Left renal pelvis (tissue), 4 donors: ENCODE measurements at places on chromosomes 3 and 15.

DNA sequence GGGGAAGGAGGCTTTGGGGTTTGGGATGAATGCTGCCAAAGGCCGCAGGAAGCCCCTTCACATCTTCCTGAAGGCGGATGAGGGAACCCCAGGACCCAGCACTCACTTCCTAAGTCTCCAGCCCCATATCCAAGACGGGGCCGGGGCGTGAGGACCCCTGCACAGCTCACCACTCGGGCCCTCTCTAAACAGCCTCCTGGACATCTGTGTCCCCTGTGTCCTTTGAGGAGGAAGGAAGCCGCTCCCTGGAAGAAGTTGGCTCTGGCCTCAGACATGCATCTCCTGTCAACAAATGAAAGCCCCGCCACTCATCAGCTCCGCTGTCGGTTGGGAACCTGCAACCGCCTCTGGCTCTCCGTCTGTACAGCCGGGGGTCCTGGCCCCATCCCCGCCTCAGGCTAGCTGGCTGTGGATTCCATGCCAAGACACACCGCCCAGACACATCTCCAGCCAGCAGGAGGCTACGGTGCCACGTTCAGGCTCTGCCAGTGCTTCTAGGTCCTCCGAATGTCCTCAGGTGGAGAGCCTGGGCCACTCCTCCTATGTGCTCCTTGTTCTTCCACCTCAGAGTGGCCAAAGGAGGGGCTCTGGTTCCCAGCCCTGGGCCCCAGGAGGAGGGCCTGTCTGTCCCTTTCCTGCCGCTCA, 140.0 kb upstream of the MEF2A start:
- no peak for DNase-seq

GRCh38 chr3:135125171-135125801, 330.2 kb downstream of the EPHB1 start:
- peak; percentile 58 for DNase-seq

DNA sequence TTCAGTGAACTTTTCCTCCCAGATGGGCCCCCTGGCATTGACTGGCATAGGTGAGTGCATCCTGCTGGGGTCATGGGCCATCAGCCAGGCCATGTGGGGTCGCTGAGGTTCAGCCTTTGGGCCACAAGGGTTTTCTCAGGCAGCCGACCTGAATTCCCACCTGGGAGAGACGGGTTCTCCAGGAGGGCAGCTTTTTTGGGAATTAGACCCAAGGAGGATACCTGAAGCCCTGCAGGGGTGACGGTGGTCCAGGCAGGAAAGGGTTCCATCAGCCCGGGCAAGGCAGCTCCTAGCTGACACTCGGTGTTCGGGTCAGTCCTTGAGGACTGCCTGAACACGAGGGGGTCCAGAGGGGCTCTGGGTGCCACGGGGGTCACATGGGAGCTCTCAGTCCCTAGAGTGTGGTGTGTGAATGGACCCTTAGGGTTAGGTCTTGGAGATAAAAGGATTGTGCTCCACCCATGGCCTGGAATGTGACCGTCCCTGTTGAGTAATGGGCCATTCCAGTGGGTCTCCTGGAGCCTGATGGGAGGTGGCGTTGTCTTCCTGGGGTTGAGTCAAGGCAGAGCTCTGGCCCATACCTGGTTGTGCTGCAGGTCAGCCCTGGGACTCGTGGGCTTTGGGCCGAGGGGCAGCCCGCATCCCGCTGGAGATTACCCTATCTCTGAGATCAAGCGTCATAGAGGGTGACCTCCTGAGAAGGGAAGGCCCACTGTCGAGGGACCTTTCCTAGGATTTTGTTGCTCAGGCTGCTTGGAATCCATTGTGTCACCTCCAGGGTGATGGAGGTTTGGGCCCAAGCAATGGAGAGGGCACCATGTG, 192.8 kb downstream of the UBE3A start:
- DNase-seq: no peak

DNA sequence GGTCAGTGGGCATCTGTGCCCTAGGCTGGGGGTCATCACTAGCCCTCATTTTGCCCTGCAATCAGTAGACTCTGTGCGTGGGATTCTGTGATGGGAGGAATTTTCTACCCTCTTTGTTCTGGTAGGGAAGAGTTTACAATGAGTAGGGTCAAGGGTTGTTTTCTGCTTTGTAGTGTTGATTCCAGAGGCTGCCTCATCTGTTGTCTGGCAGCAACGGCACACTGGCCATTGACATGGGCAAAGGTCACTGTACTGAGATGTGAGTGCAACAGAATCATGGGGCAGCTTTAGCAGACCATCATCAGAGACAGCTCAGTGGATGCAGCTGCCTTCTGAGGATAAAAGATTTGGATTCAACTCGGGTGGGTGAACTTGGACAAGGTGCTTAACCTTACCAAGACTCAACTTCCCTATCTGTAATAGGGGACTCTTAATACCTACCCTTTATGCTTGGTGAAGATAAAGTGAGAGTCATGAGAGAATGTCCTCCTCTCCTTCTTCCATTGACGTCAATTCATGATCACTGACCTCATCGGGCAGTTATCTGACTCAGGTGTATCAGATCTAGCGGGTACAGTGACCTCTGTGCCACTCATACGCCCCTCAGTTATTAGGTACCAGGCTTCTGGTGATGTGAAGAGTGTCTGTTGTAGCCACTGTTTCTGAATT, 127.5 kb downstream of the RPLP1 start:
- DNase-seq: no peak

DNA sequence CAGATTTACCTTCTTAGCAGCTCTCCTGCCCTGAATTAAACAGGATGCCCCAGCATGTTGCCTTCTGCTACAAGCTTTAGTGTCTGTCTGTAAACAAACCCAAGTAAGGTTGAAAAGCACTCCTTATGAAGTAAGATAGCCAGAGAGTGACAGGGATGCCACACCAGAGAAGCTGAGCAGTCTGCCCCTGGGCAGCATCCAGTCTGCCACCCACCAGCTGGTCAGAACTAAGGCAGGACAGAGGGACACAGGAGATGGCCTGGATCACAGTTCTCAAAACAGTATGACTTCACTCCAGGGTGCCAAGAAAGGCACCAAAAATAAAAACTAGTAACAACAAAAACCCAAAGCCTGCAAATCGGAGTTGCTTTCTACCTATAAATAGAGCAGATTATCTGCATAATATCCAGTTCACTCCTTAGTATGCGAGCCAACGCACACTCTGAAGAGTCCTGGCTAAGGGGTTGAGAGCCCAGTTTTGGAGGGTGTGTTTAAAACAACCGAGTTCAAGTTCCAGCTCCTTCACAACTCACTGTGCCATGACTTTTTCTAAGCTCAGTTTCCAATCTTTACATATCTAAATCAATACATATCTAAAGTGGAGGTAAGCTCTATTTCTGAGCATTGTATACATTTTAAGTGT, 198.9 kb downstream of the KCNMB2 start:
- no peak for DNase-seq
